A549 (cell line): ENCODE measurements at places on chromosomes 16 and 17. TPM values are rescaled to one million over a fixed set of nuclear protein-coding genes. Genes with fewer than 3 reads are reported as not detected.

Gene COTL1
- polyA plus RNA-seq: 372 to 495 TPM (median 379 TPM) in 3 replicates

- no peak for DNase-seq
These were observed 6.3 kb downstream of the CMIP start for GRCh38 chr16:81450783-81451491.

DNA sequence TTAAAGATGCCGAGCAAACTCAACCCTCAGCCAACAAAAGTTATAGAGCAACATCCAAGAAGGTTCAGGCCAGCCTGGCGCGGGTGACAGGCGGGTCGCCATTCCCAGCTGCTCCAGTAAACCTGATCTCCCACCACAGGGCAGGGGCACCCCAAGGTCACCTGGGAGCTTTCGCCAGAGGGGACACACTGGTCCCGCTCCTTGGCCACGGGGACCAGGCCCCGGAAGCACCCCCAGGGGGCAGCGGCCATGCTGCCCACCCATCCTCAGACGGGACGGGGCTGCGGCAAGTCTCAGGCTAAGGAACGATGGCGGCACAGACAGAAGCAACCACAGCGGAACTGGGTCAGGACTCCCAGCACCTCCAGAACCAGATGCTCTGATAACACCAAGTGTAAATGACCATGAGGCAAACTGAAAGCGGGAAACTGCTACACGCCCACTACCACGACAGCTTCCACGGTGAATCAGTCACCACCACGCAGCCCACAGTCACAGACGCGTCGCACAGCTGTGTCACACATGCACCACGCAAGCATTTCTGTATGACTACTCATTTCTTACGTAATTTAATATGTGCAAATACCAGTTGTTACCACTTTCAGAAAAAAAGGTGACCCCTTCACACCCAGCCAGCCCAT, 14.1 kb upstream of the CCDC154 start:
- DNase-seq: no peak

Gene UMOD
- not detected in 3 replicates for polyA plus RNA-seq

Gene TEX19
- polyA plus RNA-seq: 0.50 to 0.66 TPM (median 0.55 TPM) in 3 replicates

GRCh38 chr16:84794186-84794585, 25.6 kb upstream of the CRISPLD2 start:
- no peak for DNase-seq
